Pancreas (tissue), 10 donors: ENCODE measurements at places on chromosomes 11 and 22. TPM values are rescaled to one million over a fixed set of nuclear protein-coding genes. Genes with fewer than 3 reads are reported as not detected.
A peak's percentile ranks its signal among the peaks of the same experiment; 100 is the strongest.

OR10D3 gene
- not detected for total RNA-seq

WBP2NL gene
- 1.8 TPM for total RNA-seq

DNA sequence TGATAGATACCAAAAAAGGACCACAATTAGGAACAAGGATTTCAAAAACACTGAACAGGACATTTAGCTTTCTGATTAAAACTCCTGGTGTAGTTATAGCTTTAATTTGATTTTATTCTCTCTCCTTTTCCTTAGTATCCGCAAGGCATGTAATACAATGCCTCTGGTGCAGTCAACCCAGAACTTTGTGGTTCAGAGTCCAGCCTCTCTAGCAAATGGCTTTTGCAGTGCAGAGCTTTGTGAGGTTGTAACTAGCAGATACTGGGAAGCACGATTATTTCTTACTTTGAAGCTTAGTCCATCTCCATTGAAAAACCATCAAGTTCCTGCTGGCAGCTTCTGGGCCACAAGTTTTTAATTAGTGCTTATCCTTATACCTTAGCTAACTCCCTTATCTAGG is 79.8 kb downstream of the GRIA4 start:
- no peak for DNase-seq

DNA sequence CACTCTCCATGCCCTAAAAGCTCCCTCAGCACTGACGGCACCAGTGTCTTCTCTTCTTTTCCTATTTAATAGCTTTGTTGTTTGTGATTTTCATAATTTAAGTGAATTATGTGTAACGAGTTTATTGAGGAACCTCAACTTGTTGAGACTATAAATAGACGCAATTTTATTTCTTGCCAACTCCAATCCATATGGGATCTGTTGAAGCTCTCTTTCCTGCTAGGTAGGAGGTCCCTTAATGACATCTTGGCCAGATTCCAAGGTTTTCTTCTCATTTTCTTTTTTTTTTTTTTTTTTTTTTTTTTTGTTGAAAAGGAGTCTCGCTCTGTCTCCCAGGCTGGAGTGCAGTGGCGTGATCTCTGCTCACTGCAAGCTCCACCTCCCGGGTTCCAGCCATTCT is 14.2 kb downstream of the RTL6 start:
- no peak for DNase-seq

GRCh38 chr22:26646158-26646557 is 11.2 kb upstream of the MIAT start:
- DNase-seq: no peak

SOX6 gene
- 20.9 TPM for total RNA-seq

DNA sequence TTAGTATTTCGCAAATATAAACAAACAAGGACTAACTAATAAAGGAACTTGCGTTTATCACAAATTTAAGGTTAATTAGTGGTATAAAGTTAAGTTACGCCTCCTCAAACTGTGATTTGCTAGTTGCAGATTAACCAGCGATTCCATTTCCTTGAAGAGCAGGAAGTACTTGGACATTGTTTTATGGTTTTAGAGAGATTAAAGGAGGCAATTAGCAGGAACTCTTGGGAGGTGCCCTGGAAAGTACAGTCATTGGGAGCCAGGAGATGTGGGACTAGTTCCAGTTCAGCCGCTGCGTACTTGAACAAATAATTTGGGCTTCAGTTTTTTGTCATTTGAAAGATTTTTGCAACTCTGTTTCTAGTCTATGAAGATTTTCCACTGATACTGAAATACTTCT is 3.3 kb downstream of the FAM118B start:
- DNase-seq: no peak

GRCh38 chr22:37169406-37169805 is 18.6 kb downstream of the C1QTNF6 start:
- no peak for DNase-seq

GRCh38 chr11:15744693-15745092 is 611.7 kb downstream of the SOX6 start:
- no peak for DNase-seq

DNA sequence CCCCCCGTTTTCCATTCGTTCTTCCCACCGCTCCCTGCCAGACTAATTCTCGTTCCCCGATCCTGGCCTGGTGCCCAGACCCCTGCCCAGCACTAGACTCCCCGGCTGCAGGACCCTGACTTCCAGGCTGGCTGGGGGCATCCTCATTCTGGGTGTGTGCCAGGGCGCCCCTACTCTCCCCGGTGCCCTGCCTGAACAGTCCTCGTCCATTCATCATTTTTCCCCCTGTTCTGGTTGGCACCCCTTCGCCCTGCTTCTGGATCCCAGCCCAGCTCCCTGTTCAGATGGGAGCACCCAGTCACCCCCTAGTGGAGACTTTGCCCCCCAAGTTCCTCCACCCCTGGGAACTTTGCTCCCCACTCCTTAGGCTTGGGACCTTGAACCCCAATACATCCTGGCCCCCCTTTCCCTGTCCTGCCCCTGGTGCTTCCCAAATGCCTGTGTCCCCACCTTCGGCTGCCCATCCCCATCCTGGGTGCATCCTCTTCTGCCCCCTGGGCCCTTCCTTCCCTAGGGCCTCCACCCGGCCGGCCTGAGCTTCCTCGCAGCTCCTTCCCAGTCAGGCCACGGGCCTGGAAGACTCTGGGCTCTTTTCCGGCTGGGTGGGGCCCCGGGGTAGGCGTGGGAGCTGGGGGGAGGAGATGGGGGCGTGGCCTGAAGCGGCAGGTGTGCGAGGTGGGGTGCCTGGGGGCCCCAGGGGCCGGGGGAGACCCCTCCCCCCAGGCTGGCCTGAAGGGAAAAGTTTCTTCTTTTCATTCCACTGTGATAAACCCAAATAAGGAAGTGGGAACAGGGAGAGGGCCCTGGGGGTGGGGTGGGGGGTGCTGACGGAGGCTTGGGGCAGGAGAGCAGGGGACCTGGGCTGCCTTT is 908 bp downstream of the PLCB3 start:
- DNase-seq: no peak

DNA sequence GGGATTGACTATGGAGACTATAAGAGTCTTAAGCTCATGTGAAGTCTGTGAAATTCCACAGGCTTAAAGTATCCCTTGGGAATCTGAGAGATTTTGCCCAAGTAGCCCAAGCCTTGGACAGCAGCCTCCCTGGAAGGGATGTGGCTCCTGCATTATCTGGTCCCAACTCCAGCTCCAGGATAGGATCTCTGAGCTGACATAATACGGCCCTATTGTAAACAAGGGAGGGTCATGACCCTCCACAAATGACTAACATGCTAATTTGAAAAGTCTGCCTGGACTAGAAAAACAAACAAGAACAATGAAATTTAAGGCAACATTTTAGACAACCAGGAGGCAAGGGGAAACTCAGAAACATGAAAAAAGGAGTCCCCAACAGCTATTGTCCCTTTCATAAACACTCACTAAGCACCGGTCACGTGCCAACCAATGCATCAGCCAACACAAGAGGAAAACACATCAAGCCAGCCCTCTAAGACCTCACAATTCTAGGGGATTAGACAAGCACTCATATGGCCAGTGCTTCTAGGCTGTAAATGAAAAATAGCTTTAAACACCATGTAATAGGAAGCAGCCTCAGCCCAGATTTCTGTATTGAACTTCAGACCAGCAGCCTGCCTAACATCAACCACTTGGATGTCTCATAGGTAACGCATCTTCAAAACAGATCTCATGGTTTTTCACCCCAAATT is 101.2 kb upstream of the TIMP3 start:
- DNase-seq: no peak

IL18BP gene
- total RNA-seq: 5.2 TPM

ESRRA gene
- total RNA-seq: 28.0 TPM

DNA sequence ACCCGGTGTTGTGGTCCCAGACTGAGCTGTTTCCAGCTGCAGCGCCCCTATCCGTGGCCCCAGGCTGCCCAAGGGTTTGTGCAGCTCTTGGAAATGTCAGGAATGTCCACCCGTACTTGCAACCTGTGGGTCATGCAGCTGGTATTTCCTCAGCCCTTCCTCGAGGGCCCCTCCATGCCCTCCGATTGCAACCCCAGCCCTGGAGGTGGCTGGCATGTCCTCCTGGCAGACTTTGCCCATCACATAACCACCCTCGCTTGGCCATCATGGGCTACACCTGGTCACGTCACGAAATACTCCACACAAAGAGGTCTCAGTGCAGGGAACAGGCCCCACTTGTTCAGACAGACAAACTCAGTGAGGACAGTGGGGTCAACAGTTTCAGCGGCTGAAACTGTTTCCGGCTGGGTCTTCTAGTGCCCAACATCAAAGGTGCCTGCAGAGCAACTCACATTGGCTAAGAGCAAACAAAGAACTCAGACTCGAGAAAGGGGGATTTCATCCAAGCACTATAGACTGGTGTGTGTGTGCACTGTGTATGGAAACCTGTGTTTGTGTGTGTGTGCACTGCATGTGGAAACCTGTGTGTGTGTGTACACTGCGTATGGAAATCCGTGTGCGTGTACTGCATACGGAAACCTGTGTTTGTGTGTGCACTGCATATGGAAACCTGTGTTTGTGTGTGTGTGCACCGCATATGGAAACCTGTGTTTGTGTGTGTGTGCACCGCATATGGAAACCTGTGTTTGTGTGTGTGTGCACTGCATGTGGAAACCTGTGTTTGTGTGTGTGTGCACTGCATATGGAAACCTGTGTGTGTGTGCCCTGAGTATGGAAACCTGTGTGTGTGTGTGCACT is 72.8 kb upstream of the CCND1 start:
- DNase-seq: no peak

NLRP10 gene
- total RNA-seq: not detected

CHKA gene
- 37.2 TPM for total RNA-seq

SLC5A1 gene
- total RNA-seq: 2.3 TPM

GRCh38 chr11:75031771-75032549 is 43.2 kb downstream of the NEU3 start:
- DNase-seq: peak; percentile 55
